ENCODE measurements at places on chromosomes 4 and X.

GRCh38 chrX:109535578-109535977 is 1.1 kb upstream of the NXT2 start:
- DNase-seq = no peak

GRCh38 chr4:153528705-153529485 is 62.7 kb downstream of the TMEM131L start:
- no peak for DNase-seq

DNA sequence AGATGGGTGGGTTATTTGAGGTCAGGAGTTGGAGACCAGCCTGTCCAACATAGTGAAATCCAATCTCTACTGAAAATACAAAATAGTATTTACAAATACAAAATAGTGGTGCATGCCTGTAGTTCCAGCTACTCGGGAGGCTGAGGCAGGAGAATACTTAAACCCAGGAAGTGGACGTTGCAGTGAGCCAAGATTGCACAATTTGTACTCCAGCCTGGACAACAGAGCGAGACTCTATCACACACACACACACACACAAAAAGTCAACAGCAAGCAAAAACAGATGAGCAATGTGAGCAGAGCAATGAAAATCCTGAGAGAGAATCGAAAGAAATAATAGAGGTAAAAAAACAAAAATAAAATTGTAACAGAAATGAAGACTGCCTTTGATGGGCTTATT is 168.8 kb downstream of the PCDH18 start:
- DNase-seq = no peak

- no peak for DNase-seq
Observed at GRCh38 chrX:155027509-155028066, 944 bp downstream of the FUNDC2 start.

GRCh38 chr4:167838686-167839085 is 253.7 kb upstream of the ANXA10 start:
- DNase-seq = no peak

DNA sequence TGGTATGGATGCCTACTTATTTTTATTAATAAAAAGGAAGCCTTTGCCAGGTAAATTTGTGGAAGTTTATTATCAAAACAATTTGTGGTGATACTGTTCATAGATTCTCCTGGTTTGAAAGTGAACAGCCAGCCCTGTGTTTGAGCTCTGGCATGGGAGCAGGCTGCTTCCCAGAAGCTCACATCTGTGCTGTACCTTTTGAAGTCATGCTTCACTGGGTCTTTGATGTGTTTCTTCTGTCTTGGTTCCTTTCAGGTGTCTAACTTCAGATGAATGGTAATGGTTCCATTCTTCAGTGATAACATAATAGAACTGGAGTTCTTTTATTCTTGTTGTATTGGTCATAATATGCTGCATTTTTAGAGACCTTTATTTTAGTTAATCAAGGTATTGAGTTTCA is 85.5 kb downstream of the BMPR1B start:
- DNase-seq = no peak

DNA sequence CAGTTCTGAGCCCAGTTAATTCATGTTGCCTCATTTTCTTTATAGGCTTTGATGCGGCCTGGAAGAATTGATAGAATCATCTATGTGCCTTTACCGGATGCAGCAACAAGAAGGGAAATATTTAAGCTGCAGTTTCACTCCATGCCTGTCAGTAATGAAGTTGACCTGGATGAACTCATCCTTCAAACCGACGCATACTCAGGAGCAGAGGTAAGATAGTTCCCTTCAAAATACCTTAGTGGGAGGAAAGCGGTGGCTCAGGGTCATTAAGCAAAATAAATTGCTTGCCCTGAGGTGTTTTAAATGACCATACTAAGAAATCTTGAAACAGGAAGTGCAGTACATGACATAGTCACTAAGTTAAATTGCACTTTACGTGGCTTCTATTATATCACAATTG is 140.6 kb upstream of the SPRY1 start:
- no peak for DNase-seq

DNA sequence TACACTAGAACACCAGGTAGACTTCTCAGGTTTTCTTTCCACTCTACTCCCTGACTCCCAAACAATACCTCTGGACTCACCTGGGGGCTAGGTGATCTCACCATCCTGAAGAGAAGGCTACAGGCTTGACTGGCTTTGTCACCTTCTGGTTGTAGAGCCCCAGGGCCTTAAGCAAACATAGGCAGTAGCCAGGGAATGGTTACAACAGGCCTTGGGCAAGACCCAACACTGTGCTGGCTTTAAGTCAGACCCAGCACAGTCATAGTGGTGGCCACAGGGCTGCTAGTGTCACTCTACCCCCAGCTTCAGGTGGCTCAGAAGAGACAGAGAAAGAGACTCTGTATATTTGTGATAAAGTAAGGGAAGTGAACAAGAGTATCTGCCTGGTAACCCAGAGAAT is 118.1 kb upstream of the EMCN start:
- no peak for DNase-seq

DNA sequence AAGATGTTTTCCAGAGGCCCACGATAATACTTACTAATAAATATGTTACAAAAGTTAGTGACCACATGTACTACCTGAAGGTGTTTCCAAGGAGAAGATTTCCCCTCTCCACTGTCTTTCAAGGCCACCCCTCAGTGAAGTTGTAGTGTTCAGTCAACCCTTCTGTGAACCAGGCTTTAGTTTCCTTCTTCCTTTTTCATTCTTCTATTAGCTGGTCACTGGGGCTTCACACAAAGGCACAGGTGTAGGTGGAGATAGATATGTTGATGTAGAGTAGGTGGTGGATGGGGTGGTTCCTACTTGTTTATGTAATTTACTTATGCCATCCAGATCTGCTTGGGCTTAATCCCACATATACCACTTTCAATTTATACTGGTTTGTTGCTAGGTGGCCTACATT is 43.3 kb upstream of the ADAM29 start:
- no peak for DNase-seq

GRCh38 chr4:138039010-138039409 is 203.1 kb downstream of the SLC7A11 start:
- DNase-seq = no peak

DNA sequence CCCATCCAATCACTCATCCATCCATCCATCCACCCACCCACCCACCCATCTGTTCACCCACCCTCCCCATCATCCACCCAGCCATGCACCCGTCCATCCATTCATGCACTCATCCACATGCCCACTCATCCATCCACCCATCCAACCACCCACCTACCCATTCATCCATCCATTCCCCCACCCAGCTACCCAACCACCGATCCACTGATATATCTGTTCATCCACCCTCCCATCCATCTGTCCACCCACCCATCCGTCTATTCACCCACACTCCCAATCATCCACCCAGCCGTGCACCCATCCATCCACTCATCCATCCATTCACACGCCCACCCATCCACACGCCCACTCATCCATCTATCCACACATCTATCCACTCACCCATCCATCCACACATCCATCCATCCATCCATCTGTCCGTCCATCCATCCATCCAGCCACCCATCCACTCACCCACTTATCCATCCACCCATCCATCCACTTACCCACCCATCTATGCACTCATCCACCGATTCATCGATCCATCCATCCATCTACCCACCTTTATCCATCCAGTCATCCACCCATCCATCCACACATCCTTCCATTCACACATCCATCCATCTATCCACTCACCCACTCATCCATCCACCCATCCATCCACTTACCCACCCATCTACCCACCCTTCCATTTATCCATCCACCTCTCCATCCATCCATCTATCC is 28.4 kb downstream of the ASMTL start:
- no peak for DNase-seq

DNA sequence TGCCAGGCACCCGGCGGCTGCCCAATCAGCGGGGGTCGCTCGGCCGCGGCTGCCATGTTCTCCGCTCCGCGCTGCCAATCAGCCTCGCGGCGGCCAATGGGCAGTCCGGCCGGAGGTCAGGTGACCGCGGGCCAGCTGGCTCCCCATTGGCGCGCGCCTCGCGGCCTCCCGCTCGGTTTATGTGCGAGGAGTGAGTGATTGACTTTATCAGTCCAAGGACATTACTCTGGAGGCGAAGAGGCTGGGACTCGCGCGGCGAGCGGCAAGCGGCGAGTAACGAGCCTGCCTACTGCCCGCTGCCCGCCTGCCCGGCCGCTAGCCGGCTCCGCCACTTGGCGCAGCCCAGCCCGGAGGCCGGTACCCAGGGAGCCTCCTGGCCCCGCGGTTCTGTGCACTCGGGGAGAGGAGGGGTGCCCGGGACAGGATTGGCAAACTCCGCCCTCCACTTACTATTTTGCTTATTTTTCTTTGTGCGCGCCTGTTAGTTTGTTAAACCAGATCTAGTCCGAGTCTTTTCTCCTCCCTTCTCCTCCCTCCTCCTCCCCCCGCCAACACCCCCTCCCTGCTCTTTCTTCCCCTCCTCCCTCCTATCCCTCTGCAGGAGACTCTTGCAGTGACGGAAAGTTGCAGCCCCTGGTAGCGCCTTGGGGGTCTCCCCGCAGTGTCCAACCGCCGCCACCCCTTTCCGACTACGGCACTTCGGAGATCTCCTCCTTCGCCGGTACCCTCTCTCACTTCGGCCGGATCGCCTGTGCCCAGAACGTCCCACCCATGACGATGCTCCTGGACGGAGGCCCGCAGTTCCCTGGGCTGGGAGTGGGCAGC is at the start of gene ZIC3:
Gene ZIC3 (plus strand): TSS at position 207 of the 825 bp plus-strand sequence. CDS start 565 bp downstream, at position 772.
- no peak for DNase-seq

DNA sequence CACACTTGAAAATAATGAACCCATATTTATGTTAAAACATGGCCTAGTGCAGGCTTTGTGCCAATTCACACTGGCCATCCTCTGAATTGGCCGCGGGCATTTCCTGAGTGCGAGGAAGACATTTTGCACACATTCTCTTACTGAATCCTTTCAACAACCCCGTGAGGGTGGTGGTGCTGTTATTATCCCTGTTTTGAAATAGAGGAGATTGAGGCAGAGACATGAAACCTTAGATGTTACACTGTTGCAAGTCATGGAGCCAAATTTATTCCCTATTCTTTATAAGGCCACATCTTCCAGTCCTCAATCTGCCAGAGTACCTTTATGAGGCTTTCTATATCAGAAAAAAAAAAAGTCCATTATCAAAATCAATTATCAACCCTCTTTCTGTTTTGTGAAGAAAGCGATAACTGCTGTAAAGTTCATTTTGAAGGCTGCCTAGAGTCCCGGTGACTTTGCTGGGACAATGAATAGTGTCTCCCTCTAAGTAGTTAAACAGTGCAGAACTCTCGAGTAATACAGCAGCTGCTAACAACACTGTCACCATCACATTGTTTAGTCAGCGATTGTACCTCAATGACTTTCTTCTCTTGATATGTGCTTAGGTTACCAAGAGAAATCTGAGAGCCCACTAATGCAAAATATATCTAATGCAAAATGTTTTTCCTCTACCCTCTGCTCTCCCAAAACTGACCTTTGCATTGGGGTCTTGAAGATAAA is 242.3 kb upstream of the PPARGC1A start:
- no peak for DNase-seq

DNA sequence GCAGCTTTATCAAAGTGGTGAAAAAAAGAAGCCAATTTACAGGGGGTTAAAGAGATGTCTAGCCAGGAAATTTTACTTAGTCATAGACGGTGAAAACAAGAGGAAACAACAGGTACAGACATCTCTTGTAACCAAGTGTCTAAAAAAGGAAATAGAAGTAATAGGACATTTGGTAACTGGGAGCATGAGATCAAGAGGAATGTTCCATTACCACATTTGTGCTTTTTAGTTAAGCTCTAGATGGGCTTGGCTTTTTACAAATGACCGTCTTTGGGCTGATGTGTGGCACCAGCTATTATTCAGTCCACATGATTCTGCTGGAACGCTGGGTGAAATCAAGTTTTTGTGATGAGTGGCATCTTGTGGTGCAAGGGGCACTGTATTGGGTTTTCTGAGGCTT is 179.5 kb downstream of the SMIM20 start:
- DNase-seq = no peak

DNA sequence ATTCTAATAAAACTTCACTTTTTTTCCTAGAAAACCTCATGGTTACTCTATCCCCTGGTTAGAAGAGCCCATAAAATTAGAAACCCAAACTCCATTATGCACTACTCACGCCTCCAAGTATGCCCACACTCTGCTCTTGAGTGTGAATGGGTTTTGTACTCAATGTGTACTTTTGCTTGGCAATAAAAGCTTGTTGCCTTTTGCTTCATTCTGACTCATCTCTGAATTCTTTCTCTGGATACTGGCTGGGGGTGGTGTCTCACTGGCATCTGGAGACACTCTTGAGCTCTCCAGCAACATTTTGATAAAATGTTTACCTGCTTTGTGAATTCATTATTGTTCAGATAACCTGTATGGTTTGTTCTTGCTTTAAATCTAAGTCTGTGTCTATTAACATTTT is 963.3 kb downstream of the TRAM1L1 start:
- DNase-seq = no peak

DNA sequence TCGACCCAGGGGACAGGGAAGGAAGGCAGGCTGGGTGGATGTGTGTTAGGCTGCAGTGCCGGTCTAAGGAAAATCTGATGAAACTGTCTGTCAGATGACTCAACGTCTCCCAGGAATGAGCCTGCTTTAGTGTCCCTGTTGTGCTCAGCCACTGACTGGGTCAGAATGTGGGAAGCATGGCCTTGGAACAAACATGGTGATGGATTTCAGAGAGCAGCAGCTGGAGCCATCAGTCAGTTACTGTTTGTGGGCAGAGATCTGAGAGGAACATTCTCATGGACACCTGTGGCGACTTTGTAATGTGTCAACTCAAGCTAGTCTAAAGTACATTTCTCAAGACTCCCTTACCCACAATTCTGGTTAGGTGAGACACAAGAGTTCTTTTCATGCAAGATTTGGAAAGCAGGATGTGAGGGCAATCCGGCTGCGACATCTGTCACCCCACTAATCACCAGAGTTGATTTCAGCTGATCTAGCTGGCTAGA is 63.2 kb downstream of the ANAPC10 start:
- no peak for DNase-seq

DNA sequence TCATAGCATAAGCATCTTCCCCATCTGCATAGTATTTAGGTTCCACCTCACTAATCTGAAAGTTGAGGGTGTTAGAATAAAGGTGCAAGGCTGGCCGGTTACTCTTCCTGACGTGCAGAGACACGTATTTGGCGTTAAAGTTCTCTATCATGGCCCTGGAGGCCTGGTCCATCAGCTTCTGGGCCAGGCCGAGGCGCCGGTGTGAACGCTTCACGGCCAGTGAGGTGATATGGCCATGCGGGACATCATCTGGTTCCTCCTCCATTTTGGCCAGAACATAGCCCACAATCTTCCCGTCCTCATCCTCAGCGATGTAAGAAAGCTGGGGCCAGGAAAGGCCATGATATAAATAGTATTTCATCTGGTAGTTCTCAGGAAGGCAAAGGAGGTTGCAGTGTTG is 425 bp downstream of the NAA11 start:
- DNase-seq = no peak

DNA sequence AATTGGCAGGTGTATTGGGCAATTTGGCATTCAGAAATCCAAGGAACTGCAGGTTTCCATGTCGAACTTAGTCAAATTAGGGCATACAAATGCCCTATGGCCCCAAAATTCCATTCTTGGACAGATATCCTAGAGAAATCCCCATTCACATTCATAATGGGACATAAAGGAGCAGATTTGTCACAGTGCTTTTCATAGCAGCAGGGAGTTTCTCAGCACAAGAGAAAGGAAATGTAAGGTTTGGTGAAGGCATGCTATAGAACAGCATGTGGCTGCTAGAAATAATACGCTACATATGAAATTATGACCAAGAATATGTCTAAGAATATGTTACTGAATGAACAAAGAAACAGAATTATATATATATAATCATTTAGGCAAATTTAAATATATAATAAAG is 437.5 kb upstream of the BOD1L1 start:
- no peak for DNase-seq

Measured in activated CD4-positive, alpha-beta T cell treated with anti-CD3 and anti-CD28 coated beads, Interleukin-2, amount 50 U/mL, for 1 hour (primary cell).